ENCODE measurements at places on chromosomes 7 and 10. TPM values are rescaled to one million over a fixed set of nuclear protein-coding genes. Genes with fewer than 3 reads are reported as not detected.

The MYL10 gene
- not detected for total RNA-seq

The TMEM196 gene
- not detected for total RNA-seq

DNA sequence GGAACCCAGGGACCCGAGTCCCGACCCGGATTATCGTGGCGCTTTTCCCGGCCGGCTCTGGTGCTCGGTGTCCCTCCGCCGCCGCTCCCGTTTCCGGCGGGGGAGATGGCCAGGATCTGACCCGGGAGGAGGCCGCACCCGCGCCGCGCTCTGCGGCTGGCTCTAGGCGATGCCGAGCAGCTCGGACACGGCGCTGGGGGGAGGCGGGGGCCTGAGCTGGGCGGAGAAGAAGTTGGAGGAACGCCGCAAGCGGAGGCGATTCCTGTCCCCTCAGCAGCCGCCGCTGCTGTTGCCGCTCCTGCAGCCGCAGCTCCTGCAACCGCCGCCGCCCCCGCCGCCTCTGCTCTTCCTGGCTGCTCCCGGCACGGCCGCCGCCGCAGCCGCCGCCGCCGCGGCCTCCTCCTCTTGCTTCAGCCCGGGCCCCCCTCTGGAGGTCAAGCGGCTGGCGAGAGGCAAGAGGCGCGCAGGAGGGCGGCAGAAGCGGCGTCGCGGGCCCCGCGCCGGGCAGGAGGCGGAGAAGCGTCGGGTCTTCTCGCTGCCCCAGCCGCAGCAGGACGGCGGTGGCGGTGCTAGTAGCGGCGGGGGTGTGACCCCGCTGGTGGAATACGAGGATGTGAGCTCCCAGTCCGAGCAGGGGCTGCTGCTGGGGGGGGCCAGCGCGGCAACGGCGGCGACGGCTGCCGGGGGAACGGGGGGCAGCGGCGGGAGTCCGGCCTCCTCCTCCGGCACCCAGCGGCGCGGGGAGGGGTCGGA is 593 bp downstream of the CDK13 start:
- no peak for DNase-seq

DNA sequence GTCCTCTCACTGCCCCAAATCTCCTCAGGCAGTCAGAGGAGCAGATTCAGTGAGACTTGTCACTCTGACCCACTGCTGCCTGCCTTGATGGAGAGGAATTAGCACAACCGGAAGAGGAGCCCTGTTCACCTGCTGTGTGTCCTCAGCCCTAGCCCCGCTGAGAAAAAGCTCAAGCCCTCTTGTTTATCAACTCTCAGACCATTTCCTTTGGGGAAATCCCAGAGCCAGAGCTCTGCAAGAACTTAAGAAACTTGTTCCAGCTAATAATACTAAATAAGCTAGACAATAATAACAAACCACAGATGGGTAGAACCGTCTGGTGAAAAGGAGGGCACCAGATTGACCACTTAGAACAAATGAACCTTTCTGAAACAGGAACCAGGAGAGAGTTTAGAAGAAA is 37.7 kb upstream of the ITGB1 start:
- DNase-seq: no peak

DNA sequence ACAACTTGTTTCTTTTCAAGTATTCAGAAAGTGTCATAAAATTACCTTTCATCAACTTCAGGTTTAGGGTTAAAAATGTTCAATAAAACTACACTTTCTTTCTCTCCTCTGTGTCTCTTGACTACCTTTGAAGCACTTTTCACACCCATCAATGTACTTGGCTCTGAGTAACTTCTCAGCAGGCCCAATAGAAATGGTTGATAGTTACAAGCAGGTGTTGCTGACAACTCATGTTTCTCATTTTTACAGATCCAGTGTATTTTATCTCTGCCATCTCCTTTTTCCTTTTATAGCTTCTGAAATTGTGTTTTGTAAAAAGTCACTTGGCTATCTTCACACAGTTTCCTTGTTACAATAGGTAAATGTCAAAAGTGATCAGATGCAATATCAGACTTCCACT is 348.0 kb downstream of the PHTF2 start:
- DNase-seq: no peak

GRCh38 chr7:28479507-28479947 is 67.2 kb downstream of the CREB5 start:
- no peak for DNase-seq

The GPC2 gene
- 1.8 TPM for total RNA-seq

- no peak for DNase-seq
These were observed 33.3 kb upstream of the FGFR2 start for GRCh38 chr10:121631365-121632029.

The FBXO24 gene
- 0.30 TPM for total RNA-seq

The DGKI gene
- 1.5 TPM for total RNA-seq

GRCh38 chr7:18573410-18574234 is 78.1 kb downstream of the HDAC9 start:
- no peak for DNase-seq

- DNase-seq: no peak
These were observed 33.7 kb upstream of the RHEB start for GRCh38 chr7:151553356-151553755.

The CFAP70 gene
- 8.6 TPM for total RNA-seq

DNA sequence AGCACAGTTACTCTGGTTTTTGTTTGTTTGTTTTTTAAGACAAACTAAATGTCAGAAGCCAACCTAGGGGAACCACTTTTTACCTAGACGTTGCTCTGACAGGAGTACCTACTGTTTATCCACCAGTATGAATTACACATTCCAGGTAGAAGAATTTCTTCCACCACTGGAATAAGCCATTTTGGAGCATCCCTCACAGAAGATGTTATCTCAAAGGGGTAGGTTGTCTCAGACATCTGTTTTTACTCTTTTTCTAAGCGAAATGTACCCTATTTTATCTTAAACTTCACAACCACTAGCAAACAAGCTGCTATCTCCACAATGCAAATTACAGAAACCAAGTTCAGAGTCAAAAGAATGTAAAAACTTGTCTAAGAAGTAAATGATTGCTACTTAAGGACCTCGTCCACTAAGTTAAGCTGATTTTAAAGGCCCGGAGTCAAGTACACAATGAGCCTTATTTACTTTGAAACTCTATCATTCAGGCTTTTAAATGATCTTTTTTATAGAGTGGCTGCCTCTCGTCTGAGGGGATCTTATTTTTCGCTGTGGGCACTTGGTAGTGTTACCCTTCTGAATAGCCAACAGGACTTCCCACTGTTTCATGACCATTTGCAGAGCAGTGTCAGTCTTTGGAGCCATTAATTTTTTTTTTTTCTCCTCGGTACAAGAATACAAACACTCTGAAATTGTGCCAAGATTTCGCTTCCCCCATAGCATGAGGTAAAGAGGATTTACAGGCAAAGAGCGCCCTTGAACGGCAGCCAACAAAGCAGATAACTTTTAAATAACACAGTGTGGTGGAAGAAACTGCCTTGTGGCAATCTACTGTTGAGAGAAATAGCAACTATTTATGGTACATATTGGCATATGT is 15.7 kb upstream of the ARMC3 start:
- no peak for DNase-seq

The GPR141 gene
- 0.84 TPM for total RNA-seq

The CTBP2 gene
- 40.4 TPM for total RNA-seq

GRCh38 chr7:142556740-142557139 is 192.5 kb upstream of the PRSS1 start:
- DNase-seq: no peak

The CYP26C1 gene
- total RNA-seq: 2.2 TPM

DNA sequence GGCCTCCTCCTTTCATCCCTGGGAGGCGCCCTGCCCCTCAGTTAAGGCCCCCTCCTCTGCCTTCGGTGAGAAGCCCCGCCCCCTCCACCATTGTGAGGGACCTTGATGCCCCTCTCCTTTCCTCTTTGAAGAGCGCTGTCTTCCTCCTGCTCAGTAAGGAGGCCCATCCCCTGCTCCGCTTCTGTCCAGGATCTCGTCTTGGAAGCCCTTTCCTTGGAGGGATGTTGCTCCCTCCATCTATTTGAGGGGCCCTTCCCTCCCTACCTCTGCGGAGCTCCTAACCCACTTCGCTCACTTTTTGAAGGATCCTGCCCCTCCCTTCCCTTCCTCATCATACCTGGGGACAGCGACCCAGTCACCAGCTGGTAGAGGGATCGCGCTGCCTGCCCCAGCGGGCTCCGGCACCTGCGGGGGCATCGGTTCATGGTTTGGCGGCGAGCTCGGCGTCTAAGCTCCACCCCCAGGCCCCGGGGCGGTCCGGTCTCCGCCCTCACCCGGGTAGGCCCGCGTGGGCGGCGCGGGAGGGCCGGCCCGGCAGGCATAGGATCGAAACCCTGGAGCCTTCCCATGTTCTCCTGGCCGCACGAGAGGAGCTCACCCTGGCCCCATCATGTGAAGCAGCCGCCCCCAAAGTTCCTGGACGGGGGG is 4.1 kb downstream of the KCNIP2 start:
- DNase-seq: no peak

The GSAP gene
- 25.5 TPM for total RNA-seq
